ENCODE measurements at places on chromosomes 6 and 20.

DNA sequence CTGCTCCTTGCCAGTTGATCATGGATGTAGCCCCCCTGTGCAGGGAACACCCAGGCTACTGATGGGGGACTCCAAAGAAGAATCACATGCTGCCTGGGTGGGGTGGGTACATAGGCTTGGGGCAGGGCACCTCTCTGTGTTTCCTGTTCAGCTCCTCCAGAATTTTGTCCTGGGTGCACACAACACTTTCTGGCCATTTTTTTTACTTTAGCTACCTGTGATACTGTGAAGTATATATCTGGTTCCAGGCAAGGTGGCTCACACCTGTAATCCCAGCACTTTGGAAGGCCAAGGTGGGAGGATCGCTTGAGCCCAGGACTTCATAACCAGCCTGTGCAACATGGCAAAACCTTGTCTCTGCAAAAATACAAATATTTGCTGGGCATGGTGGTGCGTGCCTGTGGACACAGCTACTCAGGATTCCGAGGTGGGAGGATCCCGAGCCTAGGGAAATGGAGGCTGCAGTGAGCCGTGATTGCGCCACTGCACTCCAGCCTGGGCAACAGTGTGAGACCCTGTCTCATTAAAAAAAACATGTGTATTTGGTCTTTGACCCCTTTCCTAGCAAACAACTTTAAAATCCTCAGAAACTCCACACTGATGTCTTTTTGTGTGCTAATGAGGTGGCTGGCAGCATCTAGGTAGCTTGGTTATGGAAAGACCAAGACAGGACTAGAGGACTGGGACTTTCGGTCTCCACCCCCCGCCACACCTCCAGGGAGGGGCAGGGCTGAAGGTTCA lies 14.1 kb downstream of the SLC4A11 start:
- no peak for DNase-seq

DNA sequence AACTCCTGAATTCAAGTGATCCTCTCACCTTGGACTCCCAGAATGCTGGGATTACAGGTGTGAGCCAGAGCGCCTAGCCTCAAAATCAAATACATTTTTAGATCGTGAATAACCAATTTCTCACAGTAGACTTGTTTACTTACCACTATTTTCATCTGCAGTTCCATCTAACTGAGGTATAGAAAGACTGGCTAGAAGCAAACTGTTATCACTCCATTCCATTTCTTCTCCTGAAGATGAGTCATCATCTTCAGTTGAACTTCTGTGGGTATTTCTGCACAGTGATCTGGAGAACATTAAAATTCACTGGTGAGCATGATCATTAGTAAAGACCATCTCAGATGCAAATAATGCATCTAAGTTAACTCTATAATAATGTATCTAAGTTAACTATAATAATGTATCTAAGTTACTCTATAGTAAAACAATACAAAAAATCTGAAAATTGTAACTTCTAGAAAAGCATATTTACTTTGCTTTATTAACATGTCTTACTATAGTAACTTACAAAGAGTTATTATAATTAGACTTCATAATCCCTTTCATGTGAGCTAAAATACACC lies 105.4 kb downstream of the REV3L start:
- DNase-seq = no peak

DNA sequence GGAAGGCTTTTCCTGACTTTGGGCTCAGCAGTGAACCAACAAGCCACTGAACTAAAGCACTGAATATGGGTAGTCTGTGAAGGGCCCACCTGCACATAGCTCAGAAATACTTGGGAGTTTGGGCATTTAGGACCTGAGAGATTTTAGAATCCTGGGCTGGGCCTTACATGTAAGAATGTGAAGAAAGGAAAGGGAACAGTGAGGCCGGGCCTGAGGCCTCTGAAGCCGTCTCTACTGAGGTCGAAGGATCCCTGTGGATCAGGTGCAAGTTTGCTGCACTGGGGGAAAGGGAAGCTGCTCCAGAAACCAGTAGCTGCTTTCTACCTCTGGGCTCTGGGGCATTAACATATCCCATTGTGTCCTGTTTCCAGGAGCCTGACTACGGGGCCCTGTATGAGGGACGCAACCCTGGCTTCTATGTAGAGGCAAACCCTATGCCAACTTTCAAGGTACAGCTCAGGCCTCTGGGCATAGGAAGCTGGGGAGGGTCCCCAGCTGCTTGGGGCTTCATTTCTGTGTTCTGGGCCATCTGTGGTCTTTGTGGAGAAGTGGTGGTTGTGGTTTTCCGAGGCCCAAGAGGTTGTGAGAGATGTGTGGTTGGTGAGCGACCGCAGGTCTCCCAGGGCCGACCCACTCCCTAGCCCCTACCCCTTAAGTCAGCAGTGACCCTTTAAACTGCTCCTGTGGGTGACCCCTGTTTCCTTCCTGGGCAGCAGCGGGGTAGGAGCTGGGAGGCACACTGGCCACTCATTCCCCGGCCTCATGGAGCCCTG lies 30.3 kb downstream of the PLCG1 start:
- DNase-seq = no peak

- no peak for DNase-seq
These were observed 92.9 kb upstream of the TOX2 start for GRCh38 chr20:43821795-43822194.

- no peak for DNase-seq
These were observed 16.5 kb downstream of the CARMIL1 start for GRCh38 chr6:25295651-25296050.

GRCh38 chr6:97437087-97437486 lies 154.1 kb upstream of the MMS22L start:
- no peak for DNase-seq

GRCh38 chr6:10433322-10433721 lies 18.4 kb upstream of the TFAP2A start:
- DNase-seq = no peak

DNA sequence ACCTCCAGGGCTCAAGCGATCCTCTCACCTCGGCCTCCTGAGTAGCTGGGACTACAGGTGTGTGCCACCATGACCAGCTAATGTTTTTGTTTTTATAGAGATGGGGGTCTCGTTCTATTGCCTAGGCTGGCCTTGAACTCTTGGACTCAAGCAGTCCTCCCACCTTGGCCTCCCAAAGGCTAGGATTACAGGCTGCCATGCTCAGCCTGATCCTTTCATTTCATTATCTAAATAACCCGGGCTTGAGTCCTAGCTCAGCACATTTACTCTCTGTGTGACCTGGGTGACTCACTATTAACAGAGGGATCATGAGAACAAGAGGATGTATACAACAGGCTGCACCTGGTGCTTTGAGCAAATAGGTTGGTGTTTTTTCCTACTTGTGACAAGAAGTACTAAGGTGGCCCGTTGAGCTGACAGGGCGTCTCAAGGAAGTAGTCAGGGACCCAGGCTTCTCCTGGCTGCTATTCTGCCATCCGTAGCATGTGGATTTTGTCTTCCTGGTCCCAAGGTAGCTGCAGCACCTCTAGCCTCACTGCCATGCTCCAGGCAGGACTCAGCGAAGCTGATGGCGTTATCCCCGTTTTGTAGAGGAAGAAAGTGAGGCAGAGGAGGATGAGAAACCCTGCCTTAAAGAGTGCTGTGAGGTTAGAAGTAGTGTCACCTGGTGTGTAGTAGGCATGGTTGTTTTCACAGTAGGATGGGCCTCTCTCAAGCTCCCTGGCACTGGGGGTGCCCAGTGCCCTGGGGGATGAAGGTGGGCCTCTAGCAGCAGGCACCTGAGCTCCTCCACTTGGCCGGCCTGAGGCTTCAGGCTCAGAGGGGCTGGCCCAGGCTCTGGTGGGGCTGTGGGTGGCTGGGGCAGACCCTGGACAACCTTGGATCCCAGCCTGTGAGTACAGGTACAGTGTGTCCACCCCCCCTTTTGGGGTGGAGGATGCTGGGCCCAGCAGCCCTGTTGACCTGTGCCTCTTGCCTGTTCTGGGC lies 62.4 kb downstream of the ADNP start:
- DNase-seq = no peak

- no peak for DNase-seq
These were observed 6.7 kb downstream of the C6orf141 start for GRCh38 chr6:49557177-49557576.

- DNase-seq = no peak
These were observed 421.2 kb upstream of the EYS start for GRCh38 chr6:66128243-66128642.

DNA sequence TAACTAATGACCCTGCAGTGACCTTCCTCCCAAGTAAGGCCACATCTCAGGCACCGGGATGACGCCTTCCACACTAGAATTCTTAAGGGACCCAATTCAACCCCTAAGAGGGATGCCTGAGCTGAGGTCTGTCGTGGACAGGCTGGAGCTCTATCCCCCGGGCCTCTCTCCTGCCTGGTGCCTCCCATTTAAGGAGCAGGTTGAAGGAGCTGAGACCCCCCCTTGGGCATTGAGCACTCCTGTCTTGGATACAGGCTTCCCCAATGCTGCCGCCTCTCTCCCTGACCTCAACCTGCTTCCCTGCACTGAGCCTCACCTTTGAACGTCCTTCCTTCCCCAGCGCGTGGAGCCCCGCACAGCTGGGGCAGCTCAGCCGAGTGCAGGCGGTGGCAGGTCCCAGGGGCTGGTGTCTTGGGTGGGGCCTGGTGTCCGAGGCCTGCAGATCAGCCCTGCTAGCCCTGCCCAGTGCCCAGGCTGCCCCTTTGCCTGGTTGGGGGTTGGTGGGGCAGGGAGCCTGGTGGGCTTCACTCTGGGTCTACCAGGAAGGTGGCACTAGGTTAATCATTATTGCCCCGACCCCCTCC lies 19.9 kb upstream of the BHLHE23 start:
- no peak for DNase-seq

DNA sequence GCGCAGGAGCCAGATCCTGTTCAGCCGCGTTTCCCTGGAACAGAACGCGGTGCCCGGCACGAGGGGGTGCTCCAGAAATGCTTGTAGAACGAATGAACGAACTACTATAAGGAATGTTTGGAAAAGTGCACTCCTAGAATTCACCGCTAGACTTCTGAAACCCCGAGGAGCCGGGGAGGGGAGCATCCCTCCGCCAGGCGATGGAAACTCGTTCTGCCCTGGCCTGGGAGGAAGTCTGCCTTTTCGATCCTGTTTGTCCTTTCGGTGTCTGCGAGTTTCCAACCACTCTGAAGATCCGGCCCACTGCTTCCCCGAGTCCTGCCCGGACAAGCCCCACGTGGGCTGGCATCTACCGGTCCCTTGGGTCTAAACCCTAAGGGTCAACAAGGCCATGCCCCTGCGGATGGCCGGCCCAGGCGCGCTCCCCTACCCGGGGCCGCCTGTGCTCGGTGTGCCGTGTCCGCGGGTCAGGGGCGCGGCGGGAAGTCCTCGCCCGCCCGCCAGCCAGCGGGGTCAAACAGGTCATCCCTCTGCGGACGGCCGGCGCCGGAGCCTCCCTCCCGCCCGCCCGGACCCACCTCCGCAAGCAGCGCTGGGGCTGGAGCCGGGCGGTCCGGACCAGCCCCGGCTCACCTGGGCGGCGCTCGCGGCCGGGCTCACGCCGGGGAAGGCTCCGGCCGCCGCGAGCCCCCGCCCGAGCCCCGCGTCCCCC lies 526 bp downstream of the SULF2 start:
- DNase-seq = no peak

DNA sequence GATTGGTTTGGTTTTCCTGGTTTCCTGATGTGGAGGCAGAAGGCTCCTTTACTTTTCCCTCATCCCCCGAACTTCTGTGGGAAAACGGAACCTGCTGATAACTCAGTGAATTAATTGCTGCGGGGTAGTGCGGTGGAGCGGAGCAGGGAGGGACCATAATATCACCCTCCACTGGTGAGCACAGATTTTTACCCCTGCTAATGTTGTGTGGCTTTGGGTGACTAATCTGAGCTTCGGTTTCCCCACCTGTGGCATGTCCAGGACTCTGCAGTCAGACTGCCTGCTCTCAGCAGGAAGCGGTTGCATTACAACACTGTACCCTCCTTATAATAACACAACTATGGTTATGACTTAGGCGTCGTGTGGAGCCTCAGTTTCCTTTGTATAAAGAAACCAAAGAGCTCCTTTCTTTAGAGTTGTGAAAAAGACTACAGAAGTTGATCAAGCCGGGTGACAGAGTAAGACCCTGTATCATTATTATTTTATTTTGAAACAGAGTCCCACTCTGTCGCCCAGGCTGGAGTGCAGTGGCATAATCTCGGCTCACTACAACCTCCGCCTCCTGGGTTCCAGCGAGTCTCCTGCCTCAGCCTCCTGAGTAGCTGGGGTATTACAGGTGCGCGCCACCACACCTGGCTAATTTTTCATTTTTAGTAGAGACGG lies 2.2 kb upstream of the ID1 start:
- no peak for DNase-seq

GRCh38 chr20:12166053-12166717 lies 248.5 kb downstream of the BTBD3 start:
- DNase-seq = no peak

- DNase-seq = no peak
These were observed 56.7 kb downstream of the LAMA4 start for GRCh38 chr6:112197636-112198035.

GRCh38 chr6:107668743-107669474 lies 155.2 kb downstream of the SCML4 start:
- no peak for DNase-seq

- DNase-seq = no peak
These were observed 10.9 kb downstream of the BANF2 start for GRCh38 chr20:17710379-17711266.

GRCh38 chr20:40443753-40444152 lies 245.3 kb downstream of the MAFB start:
- no peak for DNase-seq

- no peak for DNase-seq
These were observed 838 bp downstream of the TNFAIP3 start for GRCh38 chr6:137867685-137868509.

DNA sequence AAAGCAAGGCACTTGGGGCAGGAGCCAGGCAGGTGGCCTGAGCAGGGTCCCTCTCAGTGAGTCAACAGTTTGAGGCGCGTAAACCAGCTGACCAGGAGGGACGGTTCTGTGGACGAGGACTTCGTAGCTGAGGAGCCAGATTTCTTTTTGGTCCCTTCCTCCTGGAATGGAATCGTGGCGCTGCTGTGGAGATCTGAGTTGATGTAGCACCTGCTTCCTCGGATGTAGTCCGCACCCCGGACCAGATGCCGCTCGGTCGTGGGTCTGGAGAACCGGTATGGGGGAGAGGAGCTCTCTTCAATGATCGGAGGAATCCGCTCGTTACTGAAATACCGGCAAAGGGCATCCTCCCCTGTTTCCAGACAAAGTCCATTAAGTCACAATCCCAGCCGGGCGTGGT lies 49.7 kb upstream of the IPCEF1 start:
- no peak for DNase-seq

GRCh38 chr20:10094566-10095173 lies 59.9 kb downstream of the ANKEF1 start:
- no peak for DNase-seq

- no peak for DNase-seq
These were observed 3.1 kb downstream of the HS3ST5 start for GRCh38 chr6:114339706-114340105.

GRCh38 chr6:4884646-4885340 lies 108.6 kb downstream of the CDYL start:
- DNase-seq = no peak

GRCh38 chr6:141195251-141195832 lies 937.4 kb upstream of the GJE1 start:
- no peak for DNase-seq

DNA sequence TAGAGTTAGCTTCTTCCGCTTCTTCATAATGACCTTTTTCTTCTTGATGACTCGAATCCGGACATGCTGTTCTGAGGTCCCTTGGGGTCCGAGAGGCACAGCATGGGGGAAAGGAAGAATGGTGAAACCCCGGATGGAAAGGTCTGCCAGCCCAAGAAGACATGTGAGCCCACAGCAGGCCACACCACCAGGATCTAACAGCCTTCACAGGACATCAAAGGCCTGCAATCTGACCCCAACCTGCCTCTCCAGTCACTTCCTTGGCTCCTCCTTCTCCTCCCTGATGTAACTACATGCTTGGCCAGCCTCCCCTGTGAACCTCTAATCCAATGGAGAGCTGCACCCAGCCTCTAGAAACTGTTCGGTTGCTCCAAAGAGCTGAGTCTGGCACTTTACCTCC lies 1.6 kb downstream of the CPXM1 start:
- DNase-seq = no peak

Measured in D721Med (cell line).